ENCODE measurements at places on chromosomes 16 and 17.
A peak's percentile ranks its signal among the peaks of the same experiment; 100 is the strongest.

GRCh38 chr16:69469807-69470561, 45.6 kb downstream of the CYB5B start:
- no peak for DNase-seq

GRCh38 chr16:82655072-82655714, 28.4 kb downstream of the CDH13 start:
- no peak for DNase-seq

GRCh38 chr17:22278302-22279275, 586.3 kb downstream of the KCNJ18 start:
- DNase-seq: no peak

- no peak for DNase-seq
These were observed 1480.2 kb upstream of the GOT2 start for GRCh38 chr16:60214311-60214710.

GRCh38 chr17:28622186-28622585, 8.2 kb upstream of the RSKR start:
- no peak for DNase-seq

GRCh38 chr17:74810699-74811485, 34.7 kb upstream of the NAT9 start:
- no peak for DNase-seq

DNA sequence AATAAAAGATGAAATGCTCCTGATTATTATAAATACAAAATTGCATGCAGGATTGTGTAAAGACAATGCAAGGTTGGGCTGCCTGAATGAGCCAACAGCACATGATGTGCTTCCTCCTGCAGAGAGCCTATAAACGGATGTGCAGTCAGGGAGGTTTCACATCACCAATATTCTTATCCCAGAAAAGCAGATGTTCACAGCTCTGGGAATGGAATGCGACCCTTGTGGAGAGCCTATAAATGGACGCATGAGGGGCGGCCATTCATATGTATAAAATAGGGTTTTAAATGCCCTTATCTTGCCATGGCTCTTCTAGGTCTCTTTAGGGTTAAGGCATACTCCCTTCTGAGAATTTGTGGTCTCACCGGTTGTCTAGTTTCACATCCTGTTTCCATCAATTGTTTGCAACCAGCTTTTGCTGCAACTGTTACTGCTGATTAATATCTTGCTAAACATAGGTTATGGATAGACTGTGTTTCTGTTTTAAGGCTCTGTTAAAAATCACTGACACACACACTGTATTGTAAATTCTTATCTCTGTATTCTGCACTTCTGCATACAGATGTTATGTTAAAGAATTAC, 31.9 kb downstream of the SLFN11 start:
- no peak for DNase-seq

- DNase-seq: peak; percentile 9
These were observed 1.6 kb upstream of the DUSP14 start for GRCh38 chr17:37488009-37488604.

DNA sequence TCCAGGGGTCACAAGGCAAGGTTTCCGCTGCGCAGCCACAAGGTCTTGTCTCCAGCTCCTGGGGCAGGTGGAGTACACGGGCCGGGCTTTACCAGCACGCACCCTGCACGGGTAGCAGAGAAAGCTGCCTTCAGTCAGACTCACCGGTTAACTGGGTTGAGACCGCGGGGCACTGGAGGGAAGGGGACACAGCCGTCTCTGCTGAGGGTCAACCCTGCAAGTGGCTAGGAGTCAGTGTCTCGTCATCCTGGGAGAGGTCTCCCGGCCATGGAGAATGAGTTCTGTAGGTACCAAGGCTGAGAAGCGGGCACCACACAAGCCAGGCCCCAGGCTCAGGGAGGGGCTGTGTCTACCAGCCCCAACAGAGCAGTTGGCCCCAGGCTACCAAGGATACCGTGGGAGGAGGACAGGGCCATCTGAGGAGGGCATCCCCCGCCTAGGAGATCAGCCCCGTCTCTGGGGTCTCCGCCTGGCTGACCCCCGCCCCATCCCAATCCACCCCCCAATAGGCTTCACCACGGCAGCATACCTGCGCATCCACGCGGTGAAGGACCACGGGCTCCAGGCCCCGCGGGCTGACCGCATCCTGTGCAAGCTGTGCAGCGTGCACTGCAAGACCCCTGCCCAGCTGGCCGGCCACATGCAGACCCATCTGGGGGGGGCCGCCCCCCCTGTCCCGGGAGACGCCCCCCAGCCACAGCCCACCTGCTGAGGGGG, 2.8 kb upstream of the PRRT2 start:
- no peak for DNase-seq

DNA sequence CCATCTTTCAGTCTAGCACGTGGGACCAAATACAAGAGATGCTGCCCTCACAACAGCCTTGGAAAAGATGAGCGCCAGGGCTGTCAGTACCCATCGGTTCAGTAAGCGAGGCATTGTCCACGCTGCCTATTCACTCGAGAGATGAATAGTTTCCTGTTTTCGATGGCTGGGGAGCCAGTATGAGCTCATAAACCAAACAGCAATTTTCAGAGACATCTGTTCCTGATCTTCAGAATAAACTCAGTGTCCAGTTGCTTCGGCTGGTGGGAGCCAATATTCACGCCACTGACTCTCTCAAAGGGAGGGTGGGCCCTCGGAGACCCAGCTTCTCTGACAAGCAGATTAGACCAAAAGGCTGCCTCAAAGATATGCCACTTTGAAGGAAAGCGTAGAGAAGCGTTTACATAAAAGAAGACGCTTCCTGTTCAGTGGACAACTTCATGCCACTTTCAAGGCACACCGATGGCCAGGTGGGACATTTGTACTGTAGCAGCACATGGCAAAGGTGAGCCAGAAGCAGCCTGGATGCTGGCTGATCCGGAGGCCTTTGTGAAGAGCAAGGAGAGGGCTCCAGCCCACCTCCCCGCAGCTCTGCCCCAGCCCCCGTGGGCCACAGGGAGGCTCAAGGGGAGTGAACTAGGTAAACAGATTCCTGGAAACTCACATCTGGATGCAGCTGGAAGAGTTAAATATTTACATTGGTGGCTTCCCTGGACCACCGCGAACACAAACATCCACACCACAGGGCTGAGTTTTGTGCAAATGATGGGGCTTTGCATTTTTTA, 6.0 kb downstream of the TIMM22 start:
- no peak for DNase-seq

DNA sequence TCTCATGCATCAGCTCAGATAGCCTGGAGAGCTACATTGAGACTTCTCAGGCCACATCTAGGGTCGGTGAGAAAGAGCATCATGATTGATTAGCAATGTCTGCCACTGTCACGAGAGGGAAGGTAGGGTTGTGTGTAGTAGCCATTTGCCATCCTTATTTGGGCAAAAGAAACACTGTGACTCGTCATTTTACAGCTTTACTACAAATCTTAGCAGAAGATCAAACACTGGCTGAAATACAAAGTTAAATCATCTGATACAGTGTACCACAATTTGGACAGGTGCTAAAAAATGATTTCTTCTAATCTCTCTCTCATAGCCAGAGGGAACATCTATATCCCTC, 334.3 kb downstream of the CBLN1 start:
- no peak for DNase-seq

GRCh38 chr16:86092586-86093480, 193.9 kb downstream of the IRF8 start:
- no peak for DNase-seq

DNA sequence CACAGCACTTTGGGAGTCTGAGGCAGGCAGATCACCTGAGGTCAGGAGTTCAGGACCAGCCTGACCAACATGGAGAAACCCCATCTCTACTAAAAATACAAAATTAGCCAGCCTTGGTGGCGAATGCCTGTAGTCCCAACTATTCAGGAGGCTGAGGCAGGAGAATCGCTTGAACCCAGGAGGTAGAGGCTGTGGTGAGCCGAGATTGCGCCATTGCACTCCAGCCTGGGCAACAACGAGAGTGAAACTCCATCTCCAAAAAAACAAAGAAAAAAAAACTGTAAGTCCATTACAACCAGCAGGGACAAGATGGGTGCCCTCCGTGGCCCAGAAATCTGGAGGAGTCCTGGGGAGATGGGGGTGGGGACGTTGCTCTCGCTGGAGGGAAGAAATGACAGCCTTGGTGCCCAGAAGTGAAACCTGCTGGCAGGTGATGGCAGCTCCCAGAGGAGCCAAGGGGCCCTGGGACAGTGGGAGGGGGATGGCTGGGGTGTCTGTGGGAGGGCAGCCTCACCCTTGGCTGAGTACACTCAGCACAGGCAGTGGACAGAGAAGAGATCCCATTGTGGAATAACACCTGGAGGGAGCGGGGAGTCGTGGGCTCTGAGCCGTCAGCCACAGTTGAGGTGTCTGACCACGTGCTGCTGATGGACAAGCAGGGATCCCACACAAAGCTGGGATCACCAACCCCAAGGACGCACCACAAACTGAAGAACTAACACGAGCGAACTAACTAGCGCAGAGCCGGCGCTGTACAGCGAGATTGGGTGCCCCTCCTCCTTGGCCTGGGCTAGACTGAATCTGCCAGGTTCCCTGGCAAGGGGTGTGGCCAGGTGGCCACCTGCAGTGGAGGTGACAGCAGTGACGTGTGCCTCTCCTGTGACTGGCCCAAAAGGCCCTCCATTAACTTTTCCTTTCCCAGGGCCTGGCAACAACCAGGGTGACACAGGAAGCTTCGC, 46.9 kb upstream of the BAHCC1 start:
- DNase-seq: no peak

GRCh38 chr17:73316919-73317505, 5.2 kb upstream of the CDC42EP4 start:
- DNase-seq: no peak

DNA sequence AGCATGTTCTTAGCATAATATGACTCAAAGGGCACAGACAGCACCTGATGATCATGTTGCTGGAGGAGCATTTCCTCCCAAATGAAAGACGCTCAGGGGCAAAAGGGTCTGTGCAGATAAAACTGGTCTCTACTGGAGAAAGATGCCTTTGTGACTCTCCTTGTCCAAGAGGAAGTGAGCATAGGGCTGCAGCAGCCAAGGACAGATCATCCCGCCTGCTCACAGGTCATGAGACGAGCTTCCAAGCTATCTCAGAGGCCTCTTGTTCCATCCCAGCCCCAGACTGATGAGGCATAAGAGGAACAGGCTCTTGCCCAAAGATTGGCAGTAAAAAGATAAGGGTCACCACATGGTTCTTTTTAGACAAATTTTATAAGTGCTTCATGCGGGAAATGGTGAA, 141.8 kb downstream of the KATNIP start:
- no peak for DNase-seq

DNA sequence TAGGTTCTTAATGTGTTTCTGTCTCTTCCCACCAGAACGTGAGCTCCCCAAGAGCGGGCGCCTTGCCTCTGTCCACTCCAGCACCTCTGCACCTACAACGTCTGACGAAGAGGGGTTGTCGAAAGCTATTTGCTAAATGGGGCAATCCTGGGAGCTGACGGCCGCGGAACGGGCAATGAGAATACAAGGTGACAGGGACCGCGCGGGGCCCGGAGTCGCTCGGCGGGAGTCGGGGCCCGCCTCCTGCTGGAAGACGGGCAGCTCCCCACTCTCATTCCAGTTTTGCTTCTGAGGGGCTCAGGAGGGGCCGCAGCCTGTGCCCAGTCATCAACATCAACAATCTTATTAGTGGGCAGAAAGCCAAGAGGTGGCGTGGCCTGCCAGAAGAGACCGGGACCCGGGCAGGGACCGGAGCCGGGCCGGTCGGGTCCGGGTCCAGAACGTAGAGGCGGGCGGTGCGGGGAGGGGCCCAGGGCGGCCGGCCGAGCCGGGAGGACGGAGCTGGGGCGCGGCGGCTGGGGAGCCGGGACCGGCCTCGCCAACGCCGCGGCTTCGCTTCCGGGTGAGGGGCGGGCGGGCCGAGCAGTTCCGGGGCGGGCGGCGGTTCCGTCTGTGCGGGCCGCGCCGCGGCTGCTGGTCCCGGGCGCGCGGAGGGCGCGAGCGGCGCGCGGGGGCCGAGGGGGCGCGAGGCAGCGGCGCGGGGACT, at the start of gene MOSMO:
Gene MOSMO, plus strand, starts transcription at position 603 of the 706 bp plus-strand sequence. CDS start 191 bp downstream, outside the sequence.
- DNase-seq: peak; percentile 62

GRCh38 chr16:68079376-68079625, 5.9 kb upstream of the NFATC3 start:
- no peak for DNase-seq

DNA sequence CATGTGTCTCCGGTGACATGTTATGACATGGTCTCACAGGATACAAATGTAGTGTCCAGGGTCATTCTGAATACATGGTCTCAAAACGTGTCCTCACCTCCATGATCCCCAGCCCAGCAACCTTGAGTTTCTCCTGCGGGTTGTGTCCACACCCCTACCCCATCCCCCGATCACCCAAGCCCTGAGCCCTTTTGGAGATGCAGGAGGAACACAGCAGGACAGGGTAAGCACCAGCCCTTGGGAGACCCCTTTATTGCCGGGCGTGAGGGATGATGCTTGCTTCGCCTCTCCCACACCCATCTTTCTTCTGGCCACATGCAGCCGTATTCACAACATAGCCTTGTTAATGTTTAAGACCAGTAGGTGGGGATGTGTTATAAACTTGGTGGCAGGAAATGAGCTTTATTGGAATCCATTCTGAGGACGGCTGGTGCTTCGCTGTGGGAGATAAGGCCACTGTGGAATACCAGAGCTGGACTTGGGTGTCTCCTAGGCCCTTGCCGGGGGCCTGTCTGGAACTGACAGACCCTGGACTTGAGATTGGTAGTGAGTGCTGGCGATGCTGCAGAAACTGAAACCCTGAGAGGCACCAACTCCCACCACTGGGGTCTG, 5.5 kb downstream of the TMEM132E start:
- peak; percentile 5 for DNase-seq

- no peak for DNase-seq
These were observed 59.1 kb downstream of the SSH2 start for GRCh38 chr17:29870836-29871465.

All from anterior cingulate cortex (tissue), 58 donors.